ENCODE measurements at places on chromosomes 11 and 22.

DNA sequence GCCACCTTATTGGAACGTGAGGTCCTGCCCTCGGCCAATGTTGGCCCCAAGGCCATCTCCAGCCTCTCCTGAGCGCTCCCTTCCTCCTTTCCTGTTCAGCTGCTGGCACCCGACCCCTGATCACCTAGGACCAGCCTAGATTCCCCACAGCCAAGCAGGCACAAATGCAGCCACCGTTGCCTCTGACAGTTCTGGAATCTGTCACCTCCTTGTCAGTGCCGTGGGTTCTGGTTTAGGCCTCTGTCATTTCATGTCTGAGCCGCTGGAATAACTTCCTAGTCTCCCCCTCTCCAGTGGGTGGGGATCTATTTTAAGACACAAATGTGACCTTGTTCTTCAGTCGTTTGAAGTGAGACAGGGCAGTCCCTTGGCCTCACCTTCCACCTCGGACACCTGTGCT lies 29.7 kb downstream of the FADS3 start:
- no peak for DNase-seq

- DNase-seq = no peak
Measured at GRCh38 chr11:78351979-78352841, 65.4 kb downstream of the GAB2 start.

DNA sequence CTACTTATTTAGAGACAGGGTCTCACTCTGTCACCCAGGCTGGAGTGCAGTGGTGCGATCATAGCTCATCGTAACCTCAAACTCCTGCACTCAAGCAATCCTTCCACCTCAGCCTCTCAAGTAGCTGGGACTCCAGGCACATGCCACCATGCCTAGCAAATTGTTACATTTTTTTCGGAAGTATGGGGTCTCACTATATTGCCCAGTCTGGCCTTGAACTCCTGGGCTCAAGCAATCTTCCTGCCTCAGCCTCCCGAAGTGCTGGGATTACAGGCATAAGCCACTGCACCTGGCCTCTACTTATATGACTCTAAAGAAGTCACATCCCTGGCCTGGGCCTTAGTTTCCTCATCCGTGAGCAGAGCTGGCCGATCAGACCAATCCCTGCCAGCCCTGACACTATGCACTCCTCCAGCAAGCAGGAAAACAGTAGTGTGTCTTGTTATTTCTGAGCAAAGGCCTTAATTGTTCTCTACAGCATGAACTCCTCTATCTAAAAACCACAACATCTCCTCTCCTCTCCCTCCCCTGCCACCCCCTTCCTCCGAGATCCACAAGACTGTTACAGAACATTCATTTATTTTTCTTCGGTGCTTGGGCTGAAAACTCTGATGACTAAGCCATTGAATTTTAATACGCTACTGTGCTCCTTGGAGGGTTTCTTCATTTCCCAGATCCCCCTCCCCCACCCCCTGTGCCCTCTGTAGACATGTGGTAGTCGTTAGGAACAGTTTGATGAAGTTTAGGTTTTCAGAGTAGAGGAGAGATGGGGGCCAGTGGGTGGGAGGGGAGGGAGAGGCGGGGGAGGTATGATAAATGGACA lies 91.5 kb downstream of the ABTB2 start:
- peak; percentile 83 for DNase-seq

DNA sequence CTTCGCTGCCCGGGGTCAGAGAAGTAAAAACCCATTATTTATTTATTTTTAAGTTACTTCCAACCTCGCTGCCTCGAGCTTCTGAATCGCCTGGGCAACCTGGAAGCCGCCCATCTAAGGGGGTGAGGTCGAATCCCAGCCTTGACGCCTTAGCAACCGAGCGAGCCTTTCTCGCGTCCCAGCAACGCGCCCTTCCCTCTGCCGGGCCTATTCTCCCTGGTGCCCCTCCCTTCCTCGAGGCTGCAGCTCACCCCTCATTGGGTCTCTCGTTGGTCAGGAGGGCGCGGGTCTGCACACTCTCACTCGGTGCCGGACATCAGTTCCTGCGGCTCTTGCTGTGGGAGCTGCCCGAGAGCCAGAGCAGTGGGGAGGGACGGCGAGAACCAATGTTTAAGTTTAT lies at the start of gene CCDC81:
Gene CCDC81 (plus strand): TSS at position 302 of the 400 bp plus-strand sequence. CDS start 277 bp downstream, outside the sequence.
- DNase-seq = no peak

GRCh38 chr11:126246636-126247035 lies 22.1 kb downstream of the SRPRA start:
- DNase-seq = no peak

DNA sequence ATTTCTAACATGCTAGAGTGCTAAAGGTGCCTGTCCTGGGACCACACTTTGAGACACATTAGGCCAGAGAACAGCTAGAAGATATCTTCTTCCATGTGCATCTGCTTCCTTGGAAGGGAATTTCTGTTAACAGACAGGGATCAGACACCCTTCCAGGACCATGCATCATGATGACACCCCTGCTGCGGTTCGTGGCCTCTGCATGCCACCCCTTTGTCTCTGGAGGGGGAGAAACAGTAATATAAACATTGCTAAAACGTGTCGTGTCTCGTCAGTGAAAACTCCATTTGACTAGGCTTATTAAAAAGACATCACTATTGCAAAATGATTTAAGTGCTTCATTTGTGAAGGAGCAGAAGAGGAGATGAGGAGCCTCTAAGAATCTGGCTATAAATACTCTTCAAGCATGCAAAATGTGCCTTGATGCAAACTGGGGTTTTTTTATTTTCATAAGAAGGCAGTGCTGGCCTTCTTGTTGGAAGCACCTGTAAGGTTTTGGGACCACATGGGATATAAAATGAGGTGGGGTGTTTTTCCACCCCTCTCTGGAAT lies 141.6 kb downstream of the MYO18B start:
- DNase-seq = no peak

- no peak for DNase-seq
Measured at GRCh38 chr11:43907028-43907975, 26.7 kb downstream of the ALKBH3 start.

- DNase-seq = no peak
Measured at GRCh38 chr11:10318527-10318802, 13.6 kb downstream of the ADM start.

DNA sequence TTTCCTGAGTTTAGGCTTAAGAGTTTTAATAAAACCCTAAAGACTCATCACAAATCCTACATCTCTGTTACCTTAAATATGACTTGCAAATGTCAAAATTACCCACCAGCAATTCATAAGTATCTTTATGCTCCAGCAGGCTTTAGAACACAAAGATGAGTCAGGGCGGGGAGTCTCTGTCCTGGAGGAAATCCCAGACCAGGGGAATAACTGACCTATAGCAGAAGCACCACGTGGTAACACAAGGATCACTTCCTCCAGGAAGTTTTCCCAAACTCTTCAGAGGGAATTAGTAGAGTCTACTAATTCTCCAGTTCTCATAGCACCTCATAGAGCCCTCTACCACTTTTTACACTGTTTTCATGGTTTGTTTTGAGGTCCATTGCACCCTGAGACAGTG lies 217.0 kb downstream of the NAV2 start:
- DNase-seq = no peak

DNA sequence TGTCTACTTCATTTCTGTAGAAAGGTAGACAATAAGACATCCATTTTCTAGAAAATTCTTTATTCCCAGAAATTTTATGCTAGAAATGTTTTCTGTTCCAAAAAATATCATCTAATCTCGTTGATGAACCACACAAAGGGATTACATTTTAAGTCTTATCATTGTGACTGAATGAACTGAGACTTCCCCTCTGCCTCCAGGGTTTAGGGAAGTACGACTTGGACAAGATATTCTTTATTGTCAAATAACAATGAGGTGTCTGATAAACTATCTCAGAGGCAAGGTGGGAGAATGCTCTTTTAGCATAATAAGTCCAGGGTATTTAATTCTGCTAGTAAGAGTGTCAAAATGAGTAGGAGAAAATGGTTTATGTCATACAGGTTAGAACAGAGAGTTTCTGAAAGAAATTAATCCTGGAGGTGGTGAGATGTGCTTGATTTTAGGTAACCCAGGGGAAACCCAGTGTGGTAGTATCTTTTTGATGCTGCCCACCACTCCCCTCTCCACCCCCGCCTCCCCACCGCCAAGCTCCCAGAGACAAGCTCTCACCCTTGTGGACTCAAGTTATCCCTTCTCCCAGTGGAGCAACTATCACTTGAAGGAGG lies 100.6 kb downstream of the CD44 start:
- no peak for DNase-seq

DNA sequence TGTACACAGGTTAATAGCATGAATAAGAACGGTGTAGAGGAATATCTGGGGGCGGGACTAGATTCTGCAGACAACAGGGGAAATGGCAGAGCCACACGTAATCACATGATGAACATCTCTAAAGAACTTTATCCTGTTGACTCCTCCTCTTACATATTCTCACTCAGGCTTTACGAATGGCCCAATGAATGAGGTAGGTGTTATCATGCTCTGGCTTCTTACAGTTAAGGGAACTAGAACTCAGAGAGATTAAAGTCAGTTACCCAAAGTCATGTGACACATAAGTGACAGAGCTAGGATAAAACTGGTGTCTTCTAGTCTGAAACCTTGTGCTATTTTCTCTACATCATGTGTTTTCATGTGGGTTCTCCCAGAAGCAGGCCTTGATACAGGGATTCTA lies 49.0 kb upstream of the BMAL1 start:
- DNase-seq = no peak

DNA sequence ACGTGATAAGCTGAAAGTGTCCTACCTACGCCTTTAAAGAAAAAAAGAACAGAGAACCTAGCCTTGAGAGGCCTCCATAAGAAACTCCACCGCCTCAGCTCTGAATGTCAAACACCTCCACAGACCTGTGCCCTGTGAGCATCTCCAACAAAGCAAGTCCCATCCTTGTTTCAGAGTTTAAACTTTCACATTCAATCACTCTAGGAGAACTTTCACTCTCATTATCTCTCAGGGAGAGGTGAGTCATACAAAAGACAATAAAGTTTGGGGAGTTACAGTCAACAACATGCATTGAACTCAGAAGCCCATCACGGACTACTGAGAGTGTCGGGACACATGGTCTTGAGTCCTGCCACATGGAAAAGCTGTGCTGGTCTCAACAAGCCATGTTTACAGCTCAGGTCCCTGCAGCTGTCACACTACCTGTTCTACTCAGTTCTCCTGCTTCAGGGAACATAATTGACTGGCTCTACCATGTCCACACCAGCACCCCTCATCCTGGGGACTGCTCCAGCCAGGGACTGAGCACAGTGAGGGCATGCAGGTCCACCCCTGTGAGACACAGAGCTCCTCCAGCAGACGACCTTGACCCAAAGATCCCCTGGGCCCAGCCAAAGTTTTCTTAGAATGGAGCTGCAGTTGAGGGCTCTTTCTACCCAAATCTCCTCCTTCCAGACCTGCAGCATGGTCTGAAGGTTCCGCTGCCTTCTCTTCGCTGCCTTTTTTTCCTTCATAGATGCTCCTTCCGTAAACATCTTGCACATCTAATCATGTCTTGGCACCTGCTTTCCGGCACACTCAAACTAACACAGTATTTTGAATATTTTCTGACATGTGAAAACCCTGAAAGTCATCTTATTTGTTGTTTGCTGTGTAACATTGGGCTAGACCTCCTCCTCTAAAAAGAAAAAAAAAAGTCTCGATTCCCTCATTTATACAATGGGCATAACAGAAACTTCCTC lies 114.9 kb downstream of the ETS1 start:
- DNase-seq = no peak

GRCh38 chr11:2346014-2346413 lies 31.1 kb upstream of the CD81 start:
- DNase-seq = no peak

- no peak for DNase-seq
Measured at GRCh38 chr11:85086504-85087284, 540.5 kb downstream of the DLG2 start.

DNA sequence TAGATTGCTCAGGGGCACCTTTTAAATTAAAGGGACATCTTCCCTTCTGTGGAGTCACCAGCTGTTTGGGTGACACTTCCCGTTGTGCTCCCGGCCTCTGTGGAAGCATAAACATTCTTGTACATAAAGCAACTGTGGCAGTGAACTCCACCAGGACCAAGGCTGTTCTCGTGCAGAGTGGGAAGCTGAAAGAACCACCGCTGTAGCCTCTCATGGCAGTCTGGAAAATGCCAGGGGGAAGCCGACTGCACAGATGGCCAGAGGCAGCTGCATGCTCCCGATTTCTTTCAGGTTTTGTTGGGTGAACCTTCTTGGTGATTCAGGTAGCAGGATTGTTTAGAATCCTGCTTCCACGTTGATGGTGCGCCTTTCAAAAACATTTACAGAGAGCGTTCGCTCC lies 10.3 kb downstream of the UBASH3B start:
- no peak for DNase-seq

GRCh38 chr11:131198161-131199014 lies 172.0 kb upstream of the NTM start:
- DNase-seq = no peak
